ENCODE measurements at places on chromosomes 4 and X. TPM values are rescaled to one million over a fixed set of nuclear protein-coding genes. Genes with fewer than 3 reads are reported as not detected.

The L1CAM gene
- 1.8 TPM for total RNA-seq

The PIR gene
- total RNA-seq = 5.3 TPM

The NEXMIF gene
- 2.9 TPM for total RNA-seq

The DCAF4L1 gene
- 0.33 TPM for total RNA-seq

The ZNF711 gene
- total RNA-seq = 5.6 TPM

The PPP1R2C gene
- not detected for total RNA-seq

The PAGE4 gene
- not detected for total RNA-seq

The UGT8 gene
- total RNA-seq = 8.3 TPM

The TCP11X1 gene
- not detected for total RNA-seq

The GABRQ gene
- not detected for total RNA-seq

The ACSL4 gene
- 18.9 TPM for total RNA-seq

The WDR17 gene
- 6.3 TPM for total RNA-seq

The VEGFC gene
- 3.6 TPM for total RNA-seq

The IL21 gene
- not detected for total RNA-seq

The TAF7L gene
- total RNA-seq = not detected

The HS3ST1 gene
- 0.99 TPM for total RNA-seq

The GRIA3 gene
- 0.99 TPM for total RNA-seq

The JCHAIN gene
- total RNA-seq = 27.7 TPM

The RGN gene
- 21.5 TPM for total RNA-seq

The ZNF182 gene
- 5.3 TPM for total RNA-seq

The CDX4 gene
- total RNA-seq = not detected

The ZXDB gene
- total RNA-seq = 4.6 TPM

The TRIM2 gene
- total RNA-seq = 42.0 TPM

The PHEX gene
- total RNA-seq = not detected

The DNAAF6 gene
- not detected for total RNA-seq

The RASSF6 gene
- total RNA-seq = 5.3 TPM

The NPY2R gene
- under 0.01 TPM for total RNA-seq

The TGIF2LX gene
- total RNA-seq = not detected

The FAM90A26 gene
- not detected for total RNA-seq

The MMRN1 gene
- 33.5 TPM for total RNA-seq

The ADH1A gene
- total RNA-seq = not detected

The TCEANC gene
- total RNA-seq = 3.1 TPM

The TRIM60 gene
- not detected for total RNA-seq

The PRRG3 gene
- 1.0 TPM for total RNA-seq

The KLB gene
- total RNA-seq = 3.6 TPM

The TXK gene
- total RNA-seq = 0.66 TPM
